CD4-positive, alpha-beta T cell treated with Interleukin-15 for 1 hour (primary cell): ENCODE measurements at places on chromosomes 5 and 9.
A peak's percentile ranks its signal among the peaks of the same experiment; 100 is the strongest.

- DNase-seq, result no peak
Measured at GRCh38 chr5:154830219-154830595, 20.2 kb downstream of the FAXDC2 start.

GRCh38 chr9:131817073-131817472 is 77.2 kb upstream of the RAPGEF1 start:
- no peak for DNase-seq

- no peak for DNase-seq
Measured at GRCh38 chr5:166493612-166494011, 1797.8 kb upstream of the WWC1 start.

DNA sequence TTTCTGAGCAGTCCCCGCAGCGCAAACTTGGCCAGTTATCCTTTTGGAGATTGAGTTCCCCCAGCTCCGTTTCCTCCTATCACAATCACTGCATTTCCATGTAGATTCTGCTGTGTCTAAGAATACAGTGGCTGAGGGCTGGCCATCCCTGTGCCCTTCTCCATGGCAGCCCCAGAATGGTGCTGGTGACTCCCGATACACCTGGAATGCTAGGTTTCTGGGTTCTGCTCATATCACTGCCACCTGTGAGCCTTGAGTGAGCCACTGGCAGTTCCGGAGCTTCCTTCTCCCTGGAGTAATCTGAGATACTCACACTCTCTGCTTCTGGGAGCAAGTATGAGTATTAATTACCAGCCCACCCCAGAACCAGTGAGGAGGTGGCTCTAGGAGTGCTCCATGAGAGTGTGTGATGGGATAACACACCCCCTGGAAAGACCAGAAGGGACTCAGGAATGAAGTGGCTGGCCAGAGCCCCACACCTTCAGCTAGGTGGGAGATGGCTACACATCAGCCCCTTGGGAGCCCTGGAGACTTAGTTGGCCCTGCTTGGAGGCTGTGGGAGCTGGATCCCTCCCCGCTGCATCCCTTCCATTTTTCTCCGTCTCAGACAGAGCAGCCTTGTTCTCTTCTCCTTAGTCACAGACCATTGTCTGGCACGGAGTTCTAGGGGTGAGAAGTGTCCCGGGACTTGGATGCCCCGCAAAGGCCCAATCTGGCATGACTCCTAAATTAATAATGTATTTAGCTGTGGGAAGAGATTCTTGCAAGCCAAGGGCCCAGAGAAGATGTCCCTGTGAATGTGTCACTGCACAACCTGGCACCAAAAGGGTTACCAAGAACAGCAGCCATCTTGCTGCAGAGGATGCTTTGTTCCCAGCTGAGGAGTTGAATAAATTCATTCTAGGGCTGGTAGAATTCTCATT is 4.9 kb downstream of the PCDHGC5 start:
- DNase-seq, result no peak

GRCh38 chr9:8733131-8733954 is 933.8 kb upstream of the DMAC1 start:
- no peak for DNase-seq

DNA sequence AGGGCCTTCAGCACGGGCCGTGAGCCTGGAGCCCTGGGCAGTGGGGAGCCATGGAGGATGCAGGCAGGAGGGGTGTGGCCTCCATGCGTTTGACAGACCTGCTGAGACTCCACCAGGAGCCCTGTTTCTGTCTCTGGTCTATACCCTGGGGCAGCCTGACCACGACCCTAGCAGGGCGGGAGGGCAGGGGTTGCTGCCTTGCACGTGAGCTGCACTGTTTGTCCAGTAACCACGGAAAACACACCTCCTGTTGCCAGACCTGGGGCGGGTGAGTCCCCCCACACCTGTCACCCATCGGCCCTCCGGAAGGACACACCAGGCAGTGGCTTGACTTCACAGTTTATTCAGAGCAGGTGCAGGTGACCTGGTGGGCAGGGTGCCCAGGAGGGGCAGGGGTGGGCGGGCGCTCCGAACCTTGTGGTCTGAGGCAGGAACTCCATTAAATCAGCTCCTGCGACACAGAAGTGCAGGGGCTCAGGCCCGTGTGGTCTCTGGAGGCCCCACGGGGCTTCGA is 3.9 kb downstream of the LCN8 start:
- DNase-seq, result peak; percentile 40

GRCh38 chr9:23934291-23934906 is 108.4 kb upstream of the ELAVL2 start:
- no peak for DNase-seq

DNA sequence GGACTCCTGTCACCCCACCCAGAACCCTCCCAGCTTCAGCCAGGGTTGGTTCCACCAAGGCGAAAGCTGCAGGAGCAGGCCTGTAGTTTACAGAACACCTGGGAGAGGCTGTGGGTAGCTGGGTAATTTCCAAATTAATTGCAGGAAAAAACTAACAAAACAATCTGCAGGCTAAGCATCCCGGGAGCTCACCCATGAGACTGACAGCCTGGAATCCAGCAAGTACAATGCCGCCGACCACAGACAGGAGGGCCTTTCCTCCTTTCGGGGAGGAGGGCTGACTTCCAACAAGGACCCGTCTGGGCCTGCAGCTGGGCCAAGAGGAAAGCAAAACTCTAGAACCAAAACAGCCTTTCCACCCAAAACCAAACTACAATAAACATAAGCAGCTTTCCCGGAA is 10.3 kb downstream of the FOXE1 start:
- no peak for DNase-seq
